Subcutaneous preadipocyte (primary cell): ENCODE measurements at places on chromosomes 16 and 17. TPM values are rescaled to one million over a fixed set of nuclear protein-coding genes. Genes with fewer than 3 reads are reported as not detected.

EVPL gene
- not detected in 2 replicates for total RNA-seq

CRYBA1 gene
- not detected in 2 replicates for total RNA-seq

HEATR3 gene
- total RNA-seq: 16.5 and 33.2 TPM in 2 replicates

FBXL16 gene
- total RNA-seq: 0.37 and 0.59 TPM in 2 replicates

TP53TG3C gene
- total RNA-seq: under 0.01 TPM in 2 replicates

NFATC2IP gene
- total RNA-seq: 20.2 and 29.3 TPM in 2 replicates

CCL1 gene
- total RNA-seq: not detected in 2 replicates

GAS2L2 gene
- not detected in 2 replicates for total RNA-seq

HSPB9 gene
- total RNA-seq: not detected in 2 replicates

EPOP gene
- 2.6 and 3.9 TPM in 2 replicates for total RNA-seq

TEDC2 gene
- total RNA-seq: 6.2 and 12.1 TPM in 2 replicates

SLC38A8 gene
- not detected in 2 replicates for total RNA-seq
